ENCODE measurements at places on chromosomes 16 and 17.

DNA sequence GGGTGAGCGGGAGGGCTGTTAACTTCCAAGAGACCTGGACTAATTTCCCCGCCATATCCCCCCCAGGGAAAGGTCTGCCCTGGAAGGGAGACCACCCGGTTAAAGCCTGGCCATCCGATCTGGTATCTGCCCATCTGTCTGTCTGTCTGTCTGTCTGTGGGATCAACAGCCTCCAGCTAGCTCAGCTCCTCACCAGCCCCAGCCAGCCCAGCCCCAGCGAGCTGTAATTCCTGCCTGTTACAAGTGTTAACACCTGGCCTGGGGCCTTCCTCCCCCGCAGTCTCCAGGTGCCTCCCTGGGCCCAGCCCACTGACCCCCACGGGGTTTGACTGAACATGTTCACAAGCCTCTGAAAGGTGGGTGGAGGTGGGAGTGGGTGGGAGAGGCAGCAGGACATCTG lies 4.0 kb downstream of the WNT3 start:
- no peak for DNase-seq

DNA sequence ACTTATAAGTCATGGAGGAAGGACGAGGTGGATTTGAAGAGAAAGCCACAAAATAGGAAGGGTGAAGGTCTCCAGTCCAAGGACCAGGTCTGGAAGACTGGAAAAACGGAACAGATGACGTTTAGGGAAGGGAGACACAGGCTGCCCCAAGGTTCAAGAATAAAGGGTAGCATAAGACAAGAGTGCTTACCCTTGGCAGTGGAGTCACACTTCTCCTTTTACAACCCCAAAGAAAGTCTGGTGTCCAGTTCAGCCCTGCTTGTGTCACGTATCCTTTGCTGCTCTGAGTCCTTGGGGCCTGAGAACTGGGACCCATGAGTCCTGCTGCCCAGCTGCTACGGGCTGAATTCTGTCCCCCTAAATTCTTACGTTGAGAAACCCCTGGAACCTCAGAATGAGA lies 13.0 kb upstream of the GGA2 start:
- DNase-seq: no peak

- DNase-seq: no peak
Measured at GRCh38 chr16:66188917-66189725, 177.4 kb upstream of the CDH5 start.

DNA sequence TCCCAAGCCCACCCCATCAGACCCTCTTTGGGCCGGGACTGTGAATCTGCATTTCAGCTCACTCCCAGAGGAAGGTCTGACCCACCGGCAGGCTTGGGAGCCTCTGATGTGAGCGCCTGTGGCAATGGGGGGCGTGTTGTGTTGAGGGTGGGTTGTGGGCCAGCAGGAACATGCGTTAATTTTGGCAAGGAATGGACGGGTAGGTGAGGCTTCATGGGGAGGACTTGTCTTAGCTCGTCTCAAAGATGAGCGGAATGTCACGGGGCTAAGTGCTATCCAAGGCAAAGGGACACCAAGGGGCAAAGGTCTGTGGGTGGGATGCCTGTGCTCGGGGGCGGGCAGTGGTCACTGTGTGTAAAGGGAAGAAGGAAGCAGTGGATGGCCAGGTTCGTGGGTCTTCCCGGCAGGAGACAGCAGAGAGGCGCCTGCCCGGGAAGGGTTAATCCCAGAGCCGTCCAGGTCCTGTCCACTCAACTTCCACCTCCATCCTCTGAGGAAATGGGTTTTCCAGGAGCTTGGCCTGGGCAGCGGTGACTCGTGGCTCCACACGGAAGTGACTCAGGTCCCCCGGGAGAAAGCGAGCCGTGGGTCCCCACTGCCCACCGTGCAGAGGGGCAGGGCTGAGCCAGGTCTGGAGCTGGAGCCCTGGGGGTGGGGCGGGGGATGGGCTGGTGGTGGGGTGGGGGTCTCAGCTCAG lies 17.4 kb downstream of the ADGRG1 start:
- DNase-seq: no peak

DNA sequence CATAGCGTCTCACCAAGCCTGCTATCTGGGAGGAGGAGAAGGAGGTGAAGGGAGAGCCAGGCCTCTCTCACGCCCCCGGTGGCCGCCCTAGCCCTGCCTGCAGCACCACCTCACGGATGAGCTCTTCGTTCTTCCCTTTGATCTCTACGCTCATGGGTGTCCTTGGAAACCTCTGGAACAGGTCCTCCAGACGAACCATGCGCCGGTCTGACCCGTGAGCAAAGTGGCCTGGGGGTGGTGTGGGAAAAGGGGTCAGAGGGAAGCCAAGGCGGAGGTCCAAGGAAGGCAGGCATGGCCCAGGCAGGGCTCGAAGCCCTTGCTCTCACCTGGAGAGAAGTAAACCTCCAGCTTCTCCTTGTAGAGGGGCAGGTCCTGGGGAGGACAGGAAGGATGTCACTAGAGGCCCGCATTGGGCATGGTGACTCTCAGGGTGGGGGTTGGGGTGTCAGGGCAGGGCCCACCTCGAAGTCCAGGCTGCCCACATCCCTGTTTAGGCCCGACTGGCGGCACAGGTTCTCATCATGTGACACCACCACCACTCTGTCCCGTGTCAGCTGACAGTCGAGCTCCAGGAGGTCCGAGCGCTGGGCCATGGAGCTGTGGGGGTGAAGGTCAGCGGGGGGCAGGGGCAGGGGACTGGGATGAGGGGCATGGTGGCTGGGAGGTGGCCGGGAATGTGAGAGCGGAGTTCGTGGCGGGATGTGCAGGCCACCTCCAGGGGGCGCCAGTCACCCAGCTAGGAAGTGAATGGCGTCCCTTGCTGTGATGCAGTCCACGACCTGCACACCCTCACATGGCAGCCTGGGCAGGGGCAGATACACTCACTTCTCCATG lies 923 bp downstream of the GDPD3 start:
- DNase-seq: peak; percentile 80

GRCh38 chr16:20768121-20768520 lies 4.3 kb downstream of the ACSM3 start:
- DNase-seq: no peak

DNA sequence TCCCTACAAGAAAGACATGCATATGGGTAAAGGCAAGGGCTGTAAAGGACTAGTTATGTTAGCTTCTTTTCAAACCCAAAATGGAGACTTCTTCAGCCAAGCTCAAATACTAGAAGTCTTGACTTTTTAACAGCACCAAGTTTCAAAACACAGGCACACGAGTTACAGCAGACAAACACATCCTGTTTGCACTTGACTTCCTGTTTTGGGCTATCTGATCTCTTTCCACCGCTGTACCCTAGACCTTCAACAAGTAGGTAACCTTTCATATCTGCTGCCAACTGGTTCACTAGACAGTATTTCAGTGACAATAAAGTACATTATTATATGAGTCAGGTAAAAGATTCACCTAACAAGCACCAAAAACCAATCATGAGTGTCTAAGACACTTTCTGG lies 12.3 kb downstream of the RFFL start:
- no peak for DNase-seq

GRCh38 chr16:17370731-17371285 lies 100.0 kb downstream of the XYLT1 start:
- no peak for DNase-seq

DNA sequence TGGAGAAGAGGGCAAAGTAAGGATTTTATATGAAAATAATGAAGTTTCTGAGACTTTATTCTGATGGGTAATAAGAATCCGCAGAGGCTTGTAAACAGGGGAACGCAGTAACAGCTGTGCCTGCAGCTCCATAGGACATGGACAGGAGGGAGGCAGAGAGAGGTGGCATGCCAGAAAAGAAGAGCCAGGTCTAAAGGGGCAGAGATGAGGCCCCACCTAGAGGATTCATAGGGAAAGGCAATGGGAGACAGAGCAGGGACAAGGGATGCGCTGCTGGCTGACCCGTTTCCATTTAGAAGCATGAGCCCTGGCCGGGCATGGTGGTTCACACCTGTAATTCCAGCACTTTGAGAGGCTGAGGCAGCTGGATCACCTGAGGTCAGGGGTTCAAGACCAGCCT lies 340.3 kb upstream of the CDH5 start:
- DNase-seq: no peak

- no peak for DNase-seq
Measured at GRCh38 chr17:60356940-60357339, 35.0 kb downstream of the USP32 start.

GRCh38 chr16:80900593-80900954 lies 96.2 kb upstream of the CDYL2 start:
- DNase-seq: no peak

Data from activated T-cell treated with anti-CD3 and anti-CD28 coated beads, Interleukin-2, amount 50 U/mL, for 48 hours (primary cell).